BE2C (cell line): ENCODE measurements at places on chromosomes 3 and 15.

DNA sequence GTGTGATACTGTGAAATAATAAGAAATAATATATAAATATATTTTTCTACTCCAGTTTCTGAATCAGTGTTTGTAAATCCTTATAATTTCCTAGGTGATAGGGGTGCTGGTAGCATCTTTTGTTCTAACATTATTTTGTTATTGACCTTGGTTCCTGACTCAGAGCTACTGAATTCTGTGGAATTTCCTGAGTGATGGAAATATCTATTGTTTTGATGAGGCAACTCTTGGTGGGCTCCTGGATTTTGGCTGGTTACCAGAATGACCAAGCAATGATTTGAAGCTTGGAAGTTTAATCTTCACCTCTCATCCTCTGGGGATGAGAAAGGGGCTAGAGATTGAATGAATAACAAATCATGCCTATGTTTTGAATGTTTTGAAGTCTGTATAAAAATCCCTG, 377.3 kb downstream of the LPP start:
- DNase-seq = no peak

DNA sequence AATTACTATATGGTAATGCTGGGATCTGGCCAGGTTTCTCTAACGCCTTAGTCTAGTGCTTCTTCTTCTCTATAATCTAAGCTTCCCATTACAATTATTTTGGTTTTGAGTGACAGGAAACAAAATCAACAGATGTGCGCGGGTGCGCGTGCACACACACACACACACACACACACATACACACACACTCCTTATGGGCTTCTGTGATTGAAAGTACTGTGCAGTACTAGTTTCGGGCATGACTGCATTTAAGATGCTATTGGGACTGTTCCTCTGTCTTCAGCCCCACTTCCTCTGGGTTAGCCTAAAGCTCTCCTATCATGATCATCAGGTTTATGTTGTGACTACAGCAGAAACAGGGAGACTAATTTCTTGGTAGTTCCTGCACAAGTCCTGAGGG, 32.2 kb downstream of the EPHB1 start:
- DNase-seq = no peak

- DNase-seq = no peak
These were observed 30.0 kb downstream of the INSYN1 start for GRCh38 chr15:73723191-73723590.

DNA sequence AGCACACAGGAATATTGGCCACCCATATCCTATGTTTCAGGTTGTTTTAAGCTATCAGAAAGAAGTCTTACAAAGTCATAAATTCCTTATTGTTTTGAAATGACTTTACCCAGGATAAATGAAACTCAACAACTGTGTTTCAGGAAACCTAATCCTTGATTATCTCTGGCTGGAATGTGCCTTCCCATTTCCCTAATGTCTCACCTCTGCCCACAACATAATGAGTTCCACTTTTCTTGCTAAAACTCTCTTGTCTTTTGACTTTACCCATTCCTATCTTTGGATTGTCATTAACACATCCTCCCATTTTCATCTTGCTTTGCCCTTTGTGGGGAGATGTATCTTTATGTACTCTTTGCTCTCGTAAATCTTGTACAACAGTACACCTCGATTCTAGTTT, 200.0 kb upstream of the DNAJC19 start:
- no peak for DNase-seq

DNA sequence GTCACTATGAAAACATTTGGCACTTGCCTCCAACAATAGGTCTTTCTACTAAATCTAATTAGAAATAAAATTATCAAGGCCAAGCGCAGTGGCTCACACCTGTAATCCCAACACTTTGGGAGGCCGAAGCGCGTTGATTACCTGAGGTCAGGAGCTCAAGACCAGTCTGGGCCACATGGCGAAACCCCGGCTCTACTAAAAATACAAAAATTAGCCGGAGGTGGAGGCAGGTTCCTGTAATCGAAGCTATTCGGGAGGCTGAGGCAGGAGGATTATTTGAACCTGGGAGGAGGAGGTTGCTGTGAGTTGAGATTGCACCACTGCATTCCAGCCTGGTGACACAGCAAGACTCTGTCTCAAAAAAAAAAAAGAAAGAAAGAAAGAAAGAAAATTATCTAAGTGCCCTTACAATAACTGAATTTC, 1.6 kb upstream of the PLD1 start:
- DNase-seq = no peak

DNA sequence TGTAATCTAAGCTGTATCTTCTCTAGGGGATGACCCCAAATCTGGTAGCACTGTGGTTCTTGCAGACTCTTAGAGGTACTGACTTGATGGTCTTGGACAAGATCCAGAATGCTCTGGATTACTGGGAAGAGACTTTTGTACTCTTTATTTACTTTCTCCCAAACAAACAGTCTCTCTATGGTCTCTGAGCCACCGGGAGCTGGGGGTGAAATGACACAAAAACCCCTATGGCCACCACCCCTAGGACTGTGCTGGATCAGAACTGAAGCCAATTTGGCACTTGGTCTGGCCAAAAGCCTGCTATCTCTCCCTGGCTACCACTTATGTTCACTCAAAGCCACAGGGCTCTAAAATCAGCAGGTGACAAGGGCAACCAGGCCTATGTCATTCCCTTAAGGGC, 50.2 kb upstream of the SI start:
- DNase-seq = no peak

DNA sequence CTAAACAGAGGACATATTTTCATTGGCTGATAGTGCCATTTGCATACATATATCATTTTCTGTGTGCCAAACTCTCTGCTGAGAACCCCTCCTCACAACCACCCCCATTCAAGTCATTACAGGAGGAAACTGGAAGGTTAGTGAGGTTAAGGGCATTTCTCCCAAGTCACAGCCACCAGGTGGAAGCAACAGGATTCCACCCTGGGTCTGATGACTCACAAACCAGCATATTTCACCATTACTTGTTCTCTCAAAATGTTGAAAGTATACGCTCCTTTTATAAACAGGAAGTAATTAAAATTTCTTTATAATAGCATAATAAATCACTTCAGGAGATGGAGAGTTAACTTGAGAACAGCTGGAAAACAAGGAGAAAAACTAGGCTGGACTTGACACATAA, 398.6 kb upstream of the WNT5A start:
- no peak for DNase-seq

GRCh38 chr15:46556010-46556409, 921.2 kb downstream of the SQOR start:
- DNase-seq = no peak

- no peak for DNase-seq
These were observed 202.9 kb downstream of the VPS13C start for GRCh38 chr15:61857169-61857829.

- DNase-seq = no peak
These were observed 19.7 kb downstream of the CHMP2B start for GRCh38 chr3:87246662-87247429.
